SJSA1 (cell line): ENCODE measurements at places on chromosomes 3 and 15. TPM values are rescaled to one million over a fixed set of nuclear protein-coding genes. Genes with fewer than 3 reads are reported as not detected.

DNA sequence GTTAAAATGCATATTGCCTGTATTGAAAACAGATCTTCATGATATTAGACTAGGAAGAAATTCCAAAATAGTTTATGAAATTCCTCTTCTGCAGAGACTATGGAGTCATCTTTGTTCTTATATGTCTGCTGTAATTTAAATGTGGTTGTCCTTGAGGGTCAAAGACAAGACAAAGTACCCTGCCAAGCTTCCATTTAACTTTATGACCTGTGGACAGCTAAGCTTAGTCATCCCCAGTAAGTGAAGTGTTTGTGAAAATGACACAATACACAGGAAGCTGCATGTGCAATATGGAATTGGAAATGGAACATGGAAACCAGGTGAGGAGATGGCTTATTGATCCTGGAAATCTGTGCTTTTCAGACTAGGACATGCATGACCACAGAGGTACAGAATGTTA, 68.5 kb upstream of the GBE1 start:
- no peak overlapping the region for H3K4me3 ChIP-seq
- H3K27ac ChIP-seq = no peak overlapping the region
- H3K36me3 ChIP-seq = no peaks in the 10 kb centered on the region
- DNase-seq = no peak

Gene FOXB1
- total RNA-seq = not detected in 2 replicates

Gene CEP152
- total RNA-seq = 16.6 and 19.5 TPM in 2 replicates

GRCh38 chr3:115960799-115961198, 337.5 kb downstream of the GAP43 start:
- no peak overlapping the region for H3K4me3 ChIP-seq
- peaks cover 3% of the 10 kb centered on the region; the same call in 1 of the 2 replicates for H3K27me3 ChIP-seq
- H3K27ac ChIP-seq = no peak overlapping the region
- no peak for DNase-seq

Gene TMEM212
- total RNA-seq = not detected in 2 replicates

Gene PRR20G
- total RNA-seq = not detected in 2 replicates

DNA sequence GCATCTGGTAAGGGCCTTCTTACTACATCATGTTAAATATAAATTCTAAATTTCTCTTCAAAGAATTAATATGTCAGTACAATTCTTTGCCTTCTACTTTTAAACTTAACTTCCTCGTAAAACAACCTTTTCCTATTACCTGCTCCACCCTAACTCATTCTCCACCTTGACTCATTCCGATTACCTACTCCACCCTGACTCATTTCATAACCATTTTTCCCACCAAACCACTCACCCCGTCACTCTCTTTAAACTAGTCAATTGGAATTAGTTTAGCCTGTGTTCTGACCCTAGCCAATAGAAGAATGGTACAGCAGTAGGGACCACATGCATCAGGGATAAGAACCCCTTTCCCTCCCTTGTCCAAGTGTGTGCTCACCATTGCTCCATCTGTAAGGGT, 65.6 kb downstream of the PLSCR2 start:
- no peak for DNase-seq
- H3K27me3 ChIP-seq = no peaks in the 10 kb centered on the region
- no peak overlapping the region for H3K27ac ChIP-seq
- no peaks in the 10 kb centered on the region for H3K36me3 ChIP-seq
- H3K4me1 ChIP-seq = no peaks in the 10 kb centered on the region

DNA sequence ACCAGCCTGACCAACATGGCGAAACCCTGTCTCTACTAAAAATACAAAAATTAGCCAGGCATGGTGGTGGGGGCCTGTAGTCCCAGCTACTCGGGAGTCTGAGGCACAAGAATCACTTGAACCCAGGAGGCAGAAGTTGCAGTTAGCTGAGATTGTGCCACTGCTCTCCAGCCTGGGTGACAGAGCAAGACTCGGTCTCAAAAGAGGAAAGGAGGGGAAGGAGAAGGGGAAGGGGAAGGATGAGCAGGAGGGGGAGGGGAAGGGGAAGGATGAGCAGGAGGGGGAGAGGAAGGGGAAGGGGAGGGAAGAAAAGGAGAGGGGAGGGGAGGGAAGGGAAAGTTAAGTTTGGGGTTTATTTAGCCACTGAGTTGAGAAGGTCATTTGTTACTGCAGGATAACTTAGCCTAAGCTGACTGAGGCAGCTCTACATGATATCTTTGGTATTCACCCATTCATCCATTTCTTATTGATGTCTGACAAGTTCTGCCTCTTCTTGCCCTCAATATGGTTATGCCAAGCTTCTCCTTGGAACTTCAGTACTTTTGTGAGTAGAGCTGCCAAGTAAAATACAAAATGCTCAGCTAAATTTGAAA, 15.9 kb upstream of the ABHD2 start:
- H3K27ac ChIP-seq = no peak overlapping the region
- no peaks in the 10 kb centered on the region for H3K4me1 ChIP-seq
- no peak for DNase-seq
- H3K27me3 ChIP-seq = no peaks in the 10 kb centered on the region
- H3K36me3 ChIP-seq = no peaks in the 10 kb centered on the region

GRCh38 chr3:177521305-177521704, 324.0 kb upstream of the TBL1XR1 start:
- DNase-seq = no peak
- no peaks in the 10 kb centered on the region for H3K27me3 ChIP-seq
- H3K36me3 ChIP-seq = no peaks in the 10 kb centered on the region
- no peak overlapping the region for H3K27ac ChIP-seq
- no peak overlapping the region for H3K4me3 ChIP-seq
- peaks cover 20% of the 10 kb centered on the region for H3K4me1 ChIP-seq

Gene GRAMD1C
- 13.8 and 29.7 TPM in 2 replicates for total RNA-seq

Gene FSD2
- not detected in 2 replicates for total RNA-seq

Gene CD47
- total RNA-seq = 204 and 206 TPM in 2 replicates

DNA sequence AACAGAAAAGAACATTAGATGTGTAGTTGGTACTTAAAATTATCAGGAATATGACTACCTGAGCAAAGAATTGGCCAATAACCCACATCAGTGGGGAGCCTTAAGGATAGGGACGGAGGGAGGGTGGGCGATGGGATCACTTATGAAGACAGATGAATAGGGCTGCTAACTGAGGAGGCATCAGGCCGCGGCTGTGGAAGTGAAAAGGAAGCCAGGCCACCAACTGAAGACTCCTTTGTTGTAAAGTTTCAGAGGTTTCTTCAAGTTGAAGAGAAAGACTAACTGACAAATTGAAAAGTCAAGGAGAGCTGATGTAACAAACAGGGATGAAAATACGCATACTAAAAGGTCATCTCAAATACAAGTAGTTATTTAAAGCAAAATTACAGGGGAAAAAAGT, 135.6 kb upstream of the BHLHE40 start:
- H3K27me3 ChIP-seq = no peaks in the 10 kb centered on the region
- no peak overlapping the region for H3K27ac ChIP-seq
- no peaks in the 10 kb centered on the region for H3K36me3 ChIP-seq
- DNase-seq = no peak
- H3K4me1 ChIP-seq = peaks cover 23% of the 10 kb centered on the region

GRCh38 chr15:45635191-45635638, 386 bp downstream of the SQOR start:
- peaks cover 31% of the 10 kb centered on the region for H3K4me1 ChIP-seq
- H3K27me3 ChIP-seq = no peaks in the 10 kb centered on the region
- H3K36me3 ChIP-seq = no peaks in the 10 kb centered on the region
- no peak for DNase-seq
- peak overlapping the region; percentile 47 for H3K4me3 ChIP-seq

GRCh38 chr3:53170325-53171063, 9.5 kb downstream of the PRKCD start:
- H3K4me3 ChIP-seq = no peak overlapping the region
- no peaks in the 10 kb centered on the region for H3K27me3 ChIP-seq
- H3K4me1 ChIP-seq = peaks cover 11% of the 10 kb centered on the region
- no peak for DNase-seq
- peaks cover 16% of the 10 kb centered on the region for H3K36me3 ChIP-seq

DNA sequence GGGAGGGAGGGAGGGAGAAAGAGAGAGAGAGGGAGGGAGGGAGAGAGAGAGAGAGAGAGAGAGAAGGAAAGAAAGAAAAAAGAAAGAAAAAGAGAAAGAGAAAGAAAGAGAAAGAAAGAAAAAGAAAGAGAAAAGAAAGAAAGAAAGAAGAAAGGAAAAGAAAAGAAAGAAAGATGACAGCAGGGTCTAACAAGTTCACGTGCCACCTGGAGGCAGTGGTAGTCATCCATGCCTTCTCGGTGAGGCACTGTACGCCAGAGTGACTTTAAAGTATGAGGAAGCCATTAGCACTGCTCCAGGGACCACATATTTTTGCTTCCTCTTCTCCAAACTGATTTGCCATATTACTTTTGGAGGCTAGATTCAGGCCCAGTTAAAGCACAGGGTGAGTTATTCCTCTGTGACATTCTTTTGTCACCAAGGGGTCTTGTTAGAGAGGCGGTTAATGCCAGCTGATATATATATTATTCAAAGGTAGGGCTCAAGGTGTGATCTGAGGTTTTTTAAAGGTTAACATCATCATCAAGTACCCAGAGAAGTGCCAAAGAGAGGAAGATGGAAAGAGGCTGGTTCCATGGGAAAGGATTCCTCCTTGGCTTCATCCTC, at the start of gene HTR3D:
HTR3D (plus strand) TSS at position 556 of the 606 bp plus-strand sequence; CDS start at position 556, 0 bp downstream.
- no peak within 1 kb of the TSS for H3K4me3 ChIP-seq
- no peaks in the 10 kb centered on the region; the same call in 1 of the 2 replicates for H3K27me3 ChIP-seq
- no peak for DNase-seq
- H3K36me3 ChIP-seq = no peaks in the 10 kb centered on the region
- no peaks in the 10 kb centered on the region for H3K4me1 ChIP-seq

DNA sequence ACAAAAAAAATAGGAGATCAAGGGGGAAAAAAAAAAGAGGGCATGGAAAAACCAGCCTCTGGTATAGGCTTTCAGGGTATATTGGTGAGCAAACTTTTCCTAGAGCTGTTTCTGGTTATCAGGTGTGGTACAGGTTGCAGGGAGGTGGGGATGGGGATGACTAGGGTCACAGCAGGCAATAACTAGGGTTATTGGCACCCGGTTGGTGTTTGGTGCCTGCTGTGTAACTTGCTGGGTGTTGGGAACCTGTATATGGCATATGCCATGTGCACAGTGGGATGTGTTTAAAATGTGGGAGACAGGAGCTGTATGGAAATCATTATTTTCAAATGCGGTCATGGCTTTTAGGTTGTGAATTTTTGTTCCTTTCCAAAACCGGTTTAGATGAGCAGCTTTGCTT, 119.2 kb downstream of the PTPRG start:
- no peak overlapping the region for H3K27ac ChIP-seq
- H3K27me3 ChIP-seq = no peaks in the 10 kb centered on the region
- H3K4me3 ChIP-seq = no peak overlapping the region
- no peaks in the 10 kb centered on the region for H3K36me3 ChIP-seq

GRCh38 chr15:84143753-84144314, 91.7 kb upstream of the GOLGA6L4 start:
- H3K27me3 ChIP-seq = no peaks in the 10 kb centered on the region
- no peaks in the 10 kb centered on the region for H3K4me1 ChIP-seq
- no peak for DNase-seq
- H3K4me3 ChIP-seq = no peak overlapping the region
- H3K27ac ChIP-seq = no peak overlapping the region

Gene AADACL2
- total RNA-seq = not detected in 2 replicates

GRCh38 chr3:179000659-179001058, 71.0 kb downstream of the ZMAT3 start:
- no peak overlapping the region for H3K4me3 ChIP-seq
- no peaks in the 10 kb centered on the region for H3K4me1 ChIP-seq
- H3K27me3 ChIP-seq = no peaks in the 10 kb centered on the region
- H3K27ac ChIP-seq = no peak overlapping the region
- H3K36me3 ChIP-seq = 0 out of 2 replicates have a peak, but pooled peaks cover 2% of the 10 kb centered on the region

Gene PLSCR2
- total RNA-seq = not detected in 2 replicates

- no peak for DNase-seq
- H3K36me3 ChIP-seq = no peaks in the 10 kb centered on the region
- H3K27me3 ChIP-seq = no peaks in the 10 kb centered on the region
- H3K4me3 ChIP-seq = no peak overlapping the region
- no peak overlapping the region for H3K27ac ChIP-seq
- H3K4me1 ChIP-seq = peaks cover 11% of the 10 kb centered on the region
These were observed 203.1 kb downstream of the MINAR1 start for GRCh38 chr15:79635149-79635771.

DNA sequence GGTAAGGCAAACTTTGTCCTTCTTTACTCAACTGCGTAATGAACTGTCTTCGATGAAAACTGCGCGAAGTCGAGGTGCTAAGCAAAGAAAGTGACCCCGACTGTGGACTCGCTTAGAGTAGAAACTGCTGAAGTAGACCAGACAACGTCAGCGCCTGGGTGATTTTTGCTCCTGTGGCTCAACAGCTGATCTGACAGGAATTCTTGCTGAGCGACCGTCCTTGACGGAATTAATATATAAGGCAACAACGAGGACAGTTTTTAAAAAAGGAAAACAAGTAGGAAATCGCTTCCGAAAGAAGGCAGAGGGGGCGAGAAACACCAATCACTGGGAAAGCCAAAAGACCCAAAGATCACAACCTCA, 541 bp downstream of the RPS27L start:
- H3K4me1 ChIP-seq = peaks cover 8% of the 10 kb centered on the region
- no peaks in the 10 kb centered on the region for H3K27me3 ChIP-seq
- peak overlapping the region; percentile 95 for H3K27ac ChIP-seq
- peak; percentile 48 for DNase-seq

DNA sequence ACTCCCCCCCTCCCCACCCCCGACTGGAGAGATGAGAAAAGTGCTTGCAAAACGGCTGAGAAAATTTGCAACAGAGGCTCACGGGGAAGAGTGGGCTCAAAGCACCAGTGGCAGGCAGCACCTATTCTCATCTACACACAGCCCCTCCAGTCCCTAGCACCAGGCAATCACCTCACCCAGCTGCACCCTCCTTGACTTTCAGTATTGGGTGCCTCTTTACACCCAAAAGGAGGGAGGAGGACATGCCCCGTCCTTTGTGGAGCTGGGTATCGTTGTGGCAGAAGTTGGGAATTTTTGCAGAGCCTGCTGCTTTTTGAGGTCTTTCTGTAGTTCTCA, 182.8 kb upstream of the TOPAZ1 start:
- no peak overlapping the region for H3K4me3 ChIP-seq
- no peaks in the 10 kb centered on the region for H3K4me1 ChIP-seq
- no peak for DNase-seq
- no peak overlapping the region for H3K27ac ChIP-seq
- no peaks in the 10 kb centered on the region for H3K36me3 ChIP-seq

DNA sequence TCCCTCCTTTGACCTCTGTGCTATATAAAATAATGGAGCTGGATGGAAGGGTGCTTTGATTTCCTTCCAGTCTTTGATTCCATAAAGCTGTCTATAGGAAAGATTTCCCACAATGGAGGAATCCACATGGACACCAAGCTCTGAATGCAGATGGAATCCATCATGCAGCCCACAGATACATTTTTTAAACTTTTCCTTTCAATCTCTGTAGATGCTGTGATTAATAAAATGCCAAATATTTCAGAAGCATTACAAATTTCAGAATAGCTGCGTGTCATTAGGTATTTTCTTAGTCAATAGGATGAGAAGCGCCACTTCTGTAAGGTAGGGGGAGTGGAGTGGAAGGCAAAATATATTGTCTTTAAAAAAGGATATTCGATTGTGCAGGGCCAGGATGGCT, 489.0 kb downstream of the NTRK3 start:
- H3K27ac ChIP-seq = no peak overlapping the region
- H3K4me3 ChIP-seq = no peak overlapping the region
- no peaks in the 10 kb centered on the region for H3K36me3 ChIP-seq
- no peaks in the 10 kb centered on the region for H3K27me3 ChIP-seq

- no peaks in the 10 kb centered on the region for H3K27me3 ChIP-seq
- DNase-seq = no peak
- no peak overlapping the region for H3K27ac ChIP-seq
These were observed 242.8 kb downstream of the TBL1XR1 start for GRCh38 chr3:176954517-176954916.

- H3K27ac ChIP-seq = no peak overlapping the region
- no peak overlapping the region for H3K4me3 ChIP-seq
- H3K4me1 ChIP-seq = no peaks in the 10 kb centered on the region
These were observed 37.5 kb upstream of the STIMATE start for GRCh38 chr3:52934630-52935530.
